ENCODE measurements at places on chromosomes 16 and 17.

DNA sequence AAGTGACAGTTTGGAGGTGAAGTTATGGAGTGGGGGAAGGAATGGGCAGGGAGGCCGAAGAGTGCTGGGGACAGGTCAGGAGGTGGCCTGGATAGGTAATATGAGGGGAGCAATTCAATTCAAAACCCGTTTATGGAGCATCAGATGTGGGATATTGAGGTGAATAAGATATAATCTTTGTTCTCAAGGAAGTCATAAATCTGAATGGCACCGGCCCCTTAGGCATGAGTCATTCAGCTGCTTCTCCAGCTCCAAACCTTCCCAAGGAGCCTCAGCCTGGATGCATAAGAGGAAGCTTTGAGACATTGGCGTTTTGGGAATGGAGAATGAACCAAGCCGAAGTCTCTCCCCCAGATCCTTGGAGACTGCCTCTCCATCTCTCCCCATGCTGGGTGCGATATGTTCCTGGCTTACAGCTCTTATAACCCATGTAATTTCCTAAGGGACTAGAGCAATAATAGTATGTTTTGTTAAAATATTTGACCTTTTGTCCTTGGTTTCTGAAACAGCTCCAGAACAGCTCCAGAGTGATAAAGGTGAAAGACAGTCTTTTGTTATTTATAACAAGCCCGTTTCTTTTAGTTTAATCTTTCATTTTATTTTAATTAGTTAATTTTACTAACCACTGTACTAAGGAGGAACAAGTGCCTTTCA, 1.7 kb downstream of the TUBG2 start:
- no peak for DNase-seq

- no peak for DNase-seq
Observed at GRCh38 chr17:34130544-34130943, 124.5 kb upstream of the CCL2 start.

GRCh38 chr16:24188021-24188542, 68.1 kb upstream of the CACNG3 start:
- no peak for DNase-seq

GRCh38 chr17:58521680-58522079, 7.2 kb upstream of the MTMR4 start:
- no peak for DNase-seq

DNA sequence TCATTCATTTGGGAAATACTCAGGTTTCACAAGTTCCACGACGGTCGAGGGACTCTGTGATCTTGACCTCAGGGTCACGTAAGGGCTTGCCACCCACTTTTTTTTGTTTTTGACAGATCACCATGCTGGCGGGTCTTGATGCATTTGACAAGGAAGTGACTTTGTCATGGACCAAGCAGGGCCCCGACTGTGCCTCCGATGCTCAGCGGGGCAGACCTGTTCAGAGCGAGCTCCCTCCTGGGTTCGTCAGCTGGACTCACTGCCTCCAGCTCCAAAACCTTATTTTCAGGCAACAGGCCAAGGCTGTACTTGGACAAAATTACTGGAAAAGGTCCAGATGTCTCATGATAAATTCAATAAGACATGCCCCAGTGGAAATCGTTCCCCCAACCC, 9.0 kb upstream of the CLEC18A start:
- DNase-seq, result no peak

- DNase-seq, result no peak
Observed at GRCh38 chr16:53465606-53466280, 31.5 kb downstream of the RBL2 start.

- DNase-seq, result no peak
Observed at GRCh38 chr17:45368651-45369050, 51.8 kb upstream of the MAP3K14 start.

- DNase-seq, result no peak
Observed at GRCh38 chr17:82388223-82388921, 16.8 kb downstream of the UTS2R start.

DNA sequence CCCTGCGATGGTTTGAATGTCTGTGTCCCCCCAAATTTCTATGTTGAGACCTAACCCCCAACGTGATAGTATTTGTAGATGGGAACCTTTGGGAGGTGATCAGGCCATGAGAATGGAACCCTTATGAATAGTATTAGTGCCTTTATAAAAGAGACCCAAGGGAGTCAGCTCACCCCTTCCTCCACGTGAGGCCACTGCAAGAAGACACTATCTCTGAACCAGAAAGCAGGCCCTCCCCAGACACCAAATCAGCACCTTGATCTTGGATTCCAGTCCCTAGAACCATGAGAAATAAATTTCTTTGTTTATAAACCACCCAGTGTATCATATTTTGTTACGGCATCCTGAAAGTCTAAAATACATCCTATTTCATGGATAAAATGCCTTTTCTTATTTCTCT, 64.4 kb upstream of the LRRC37A3 start:
- no peak for DNase-seq

DNA sequence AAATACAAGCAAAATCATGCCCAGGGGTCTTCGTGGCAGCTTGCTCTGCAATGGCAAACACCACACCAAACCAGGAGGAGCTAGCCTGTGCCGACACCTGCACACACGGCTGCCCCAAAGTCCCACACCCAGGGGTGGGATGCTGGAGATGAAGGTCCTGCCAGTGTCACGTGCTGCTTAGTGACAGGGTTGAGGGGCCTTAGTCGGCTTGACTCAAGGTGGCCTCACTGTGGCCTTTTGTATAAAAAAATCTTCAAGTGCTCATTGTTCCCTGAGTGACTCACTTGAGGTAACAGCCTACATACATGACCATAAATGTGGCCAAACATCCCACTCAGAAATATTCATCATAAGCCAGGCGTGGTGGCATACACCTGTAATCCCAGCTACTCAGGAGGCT, 7.3 kb downstream of the TRIM65 start:
- no peak for DNase-seq

GRCh38 chr17:57357830-57358430, 101.6 kb downstream of the MSI2 start:
- DNase-seq, result no peak

GRCh38 chr17:12507026-12507595, 158.6 kb upstream of the MYOCD start:
- no peak for DNase-seq

- DNase-seq, result peak; percentile 47
Observed at GRCh38 chr16:89034971-89035668, 58.1 kb upstream of the CBFA2T3 start.

- no peak for DNase-seq
Observed at GRCh38 chr16:70689970-70690891, 4.4 kb upstream of the MTSS2 start.

GRCh38 chr16:72203401-72203800, 31.4 kb upstream of the PMFBP1 start:
- no peak for DNase-seq

DNA sequence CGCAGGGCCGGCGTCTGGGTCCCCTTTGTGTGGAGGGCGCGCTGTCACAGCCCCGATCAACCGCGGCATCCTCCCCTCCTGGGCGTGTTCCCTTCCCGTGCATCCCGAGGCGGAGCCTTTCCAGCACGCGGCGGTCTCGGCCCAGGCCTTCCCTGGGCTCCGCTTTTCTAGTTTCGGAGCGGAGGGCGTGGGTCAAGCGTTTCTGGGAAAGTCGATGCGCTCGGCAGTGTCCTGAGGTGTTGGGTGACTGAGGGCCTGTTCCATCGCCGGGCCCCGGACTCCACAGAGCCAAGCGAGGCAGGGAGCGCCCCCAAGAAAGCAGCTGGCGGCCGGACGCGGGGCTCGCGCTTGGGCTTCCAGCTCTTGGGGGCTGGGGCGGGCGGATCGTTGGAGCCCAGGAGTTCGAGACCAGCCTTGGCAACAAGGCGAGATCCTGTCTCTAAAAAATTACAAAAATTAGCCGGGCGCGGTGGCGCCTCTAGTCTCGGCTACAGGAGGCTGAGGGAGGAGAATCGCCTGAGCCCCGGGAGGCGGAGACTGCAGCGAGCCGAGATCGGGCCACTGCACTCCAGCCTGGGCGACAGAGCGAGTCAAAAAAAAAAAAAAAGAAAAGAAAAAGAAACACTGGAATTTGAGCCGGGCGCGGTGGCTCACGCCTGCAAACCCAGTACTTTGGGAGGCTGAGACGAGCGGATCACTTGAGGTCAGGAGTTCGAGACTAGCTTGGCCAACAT, 806 bp downstream of the IFT140 start:
- DNase-seq, result peak; percentile 8

- DNase-seq, result no peak
Observed at GRCh38 chr16:75573955-75574354, 7.8 kb downstream of the GABARAPL2 start.

- no peak for DNase-seq
Observed at GRCh38 chr17:40355804-40356758, 8.5 kb downstream of the GJD3 start.

GRCh38 chr17:27319541-27320221, 25.8 kb downstream of the WSB1 start:
- DNase-seq, result no peak

DNA sequence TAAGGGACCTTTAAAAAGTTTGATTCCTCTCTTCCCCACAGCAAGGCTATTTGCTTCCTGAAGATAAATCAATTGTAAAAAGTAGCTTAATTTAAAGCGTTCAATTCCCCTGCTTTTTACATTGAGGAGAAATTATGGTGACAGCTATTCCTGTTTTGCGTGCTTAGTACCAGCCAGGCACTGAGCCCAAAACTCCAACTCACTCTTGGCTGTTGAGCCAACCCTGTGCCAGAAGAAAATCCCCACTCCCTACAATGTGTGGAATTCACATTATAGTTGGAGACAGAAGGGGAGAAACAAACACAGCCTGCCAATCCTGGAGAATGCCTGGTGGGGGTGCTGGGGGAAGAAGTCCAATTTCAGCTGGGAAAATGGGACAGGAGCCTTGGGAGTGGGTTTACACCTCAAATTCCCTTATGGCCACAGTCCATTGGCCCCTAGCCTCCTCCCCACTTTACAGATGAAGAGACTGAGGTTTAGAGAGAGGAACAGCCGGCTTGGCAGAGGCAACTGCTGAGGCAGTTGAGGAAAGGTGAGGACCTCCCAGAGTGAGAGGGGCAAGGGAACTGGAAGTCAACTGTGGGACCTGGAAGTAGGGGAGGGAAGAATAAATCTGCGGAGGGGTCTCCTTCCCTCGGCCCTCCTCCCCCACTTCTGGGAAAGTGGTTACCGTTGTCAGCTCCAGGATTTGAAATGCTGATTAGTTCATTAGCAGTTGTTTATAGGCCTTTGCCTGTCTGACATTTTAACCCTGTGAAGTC, 26.1 kb downstream of the CDH1 start:
- DNase-seq, result no peak
